ENCODE measurements at places on chromosomes 7 and 10.
A peak's percentile ranks its signal among the peaks of the same experiment; 100 is the strongest.

DNA sequence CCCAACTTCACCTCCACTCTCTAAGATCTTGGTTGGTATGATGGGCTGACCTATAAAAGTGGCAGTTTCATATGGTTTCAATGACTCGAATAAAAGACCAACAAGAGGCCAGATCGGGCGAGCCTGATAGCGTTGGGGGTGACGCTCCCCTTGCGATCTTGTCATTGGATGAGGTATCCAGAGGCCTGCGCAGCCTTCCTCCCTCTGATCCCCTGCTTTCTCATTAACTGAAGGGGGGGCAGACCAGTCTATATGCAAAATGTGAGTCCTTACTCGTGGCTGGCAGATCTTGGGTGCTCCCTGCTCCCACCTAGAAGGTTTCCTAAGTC is 937 bp upstream of the COBL start:
- DNase-seq = no peak

GRCh38 chr7:49995681-49996080 is 97.4 kb downstream of the ZPBP start:
- DNase-seq = no peak

DNA sequence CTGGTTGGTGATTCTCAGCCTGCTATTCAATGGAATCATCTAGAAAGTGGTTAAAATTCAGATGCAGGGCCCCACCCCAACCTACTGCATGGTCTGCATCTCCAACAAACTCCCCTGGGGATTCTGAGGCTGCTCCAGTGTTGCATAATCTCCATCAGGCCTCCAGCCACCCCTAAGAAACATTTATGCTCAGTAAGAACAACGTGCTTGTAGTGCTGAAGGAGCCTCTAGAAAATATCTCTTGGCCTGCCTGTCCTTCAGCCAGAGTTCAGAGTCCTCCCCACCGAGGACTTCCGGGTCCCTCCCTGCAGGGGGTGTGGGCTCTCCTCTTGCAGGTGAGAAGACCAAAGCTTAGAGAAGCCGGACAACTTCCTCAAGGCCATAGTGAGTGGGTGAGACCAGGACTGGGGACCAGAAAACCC is 159.8 kb downstream of the SH3PXD2A start:
- DNase-seq = peak; percentile 79

- peak; percentile 55 for DNase-seq
Observed at GRCh38 chr7:74455928-74456327, 2.2 kb downstream of the GTF2IRD1 start.

DNA sequence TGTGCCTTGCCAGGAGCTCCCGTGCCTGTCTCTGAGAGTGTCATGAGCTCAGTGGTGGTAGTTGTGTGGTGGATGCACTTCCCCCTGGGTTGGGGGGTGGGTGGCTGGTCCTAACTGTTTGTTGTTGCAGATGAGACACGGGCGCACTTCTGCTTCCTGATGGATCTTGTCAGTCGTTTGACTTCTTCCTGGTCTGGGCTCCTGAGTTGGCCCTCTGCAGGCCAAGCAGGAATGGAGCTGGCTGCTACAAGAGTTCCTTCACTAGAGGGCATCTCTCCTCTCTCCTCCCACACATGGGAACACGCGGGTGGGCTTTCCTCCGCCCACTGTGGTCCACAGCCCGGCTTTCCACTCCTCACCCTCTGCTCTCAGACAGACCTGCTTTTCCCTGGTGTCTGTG is 82.0 kb downstream of the BMS1 start:
- peak; percentile 10 for DNase-seq

- peak; percentile 31 for DNase-seq
Observed at GRCh38 chr7:93799750-93800357, 90.7 kb downstream of the TFPI2 start.

GRCh38 chr7:34158368-34159153 is 253.2 kb downstream of the BMPER start:
- DNase-seq = peak; percentile 10

DNA sequence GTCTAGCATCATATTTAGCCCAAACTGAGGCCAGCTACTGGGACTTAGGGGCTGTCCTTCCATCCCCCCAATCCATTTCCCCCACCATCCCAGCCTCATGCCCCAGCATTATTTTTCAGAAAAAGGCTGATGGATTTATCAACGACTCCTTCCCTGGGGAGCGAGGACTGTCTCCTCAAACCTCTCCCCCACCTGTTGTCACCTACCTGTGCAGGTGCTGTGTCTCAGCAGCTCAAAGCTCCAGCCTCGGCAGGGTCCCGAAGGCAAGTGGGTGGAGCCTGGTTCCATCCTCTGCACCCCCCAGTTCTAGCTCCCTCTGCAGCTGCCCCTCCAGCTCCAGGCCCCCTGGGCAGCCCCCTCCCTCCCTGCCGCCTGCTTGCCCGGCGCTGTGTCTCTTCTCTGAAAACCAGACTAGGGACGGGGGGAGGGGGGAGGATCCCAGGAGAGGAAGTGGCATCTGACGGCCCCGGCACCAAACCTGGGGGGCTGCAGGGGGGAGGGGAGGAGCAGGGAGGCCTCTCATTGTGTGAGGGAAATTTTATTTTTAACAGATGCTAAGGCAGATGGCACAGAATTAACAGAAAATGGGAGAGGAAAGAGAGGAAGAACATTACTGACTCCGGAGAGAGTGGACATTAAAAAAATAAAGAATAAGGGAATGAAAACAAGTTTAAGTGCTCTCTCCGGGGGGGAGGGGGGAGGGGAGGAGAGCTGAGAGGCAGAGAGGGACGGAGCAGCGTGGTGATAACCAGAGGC is 61.7 kb upstream of the PAX2 start:
- DNase-seq = no peak

GRCh38 chr10:123424537-123424936 is 241.6 kb upstream of the GPR26 start:
- DNase-seq = no peak

- DNase-seq = no peak
Observed at GRCh38 chr10:75941223-75941801, 509.9 kb downstream of the LRMDA start.

- DNase-seq = no peak
Observed at GRCh38 chr10:94219829-94220228, 142.9 kb downstream of the NOC3L start.

GRCh38 chr7:155791214-155791737 is 21.0 kb downstream of the SHH start:
- DNase-seq = no peak

DNA sequence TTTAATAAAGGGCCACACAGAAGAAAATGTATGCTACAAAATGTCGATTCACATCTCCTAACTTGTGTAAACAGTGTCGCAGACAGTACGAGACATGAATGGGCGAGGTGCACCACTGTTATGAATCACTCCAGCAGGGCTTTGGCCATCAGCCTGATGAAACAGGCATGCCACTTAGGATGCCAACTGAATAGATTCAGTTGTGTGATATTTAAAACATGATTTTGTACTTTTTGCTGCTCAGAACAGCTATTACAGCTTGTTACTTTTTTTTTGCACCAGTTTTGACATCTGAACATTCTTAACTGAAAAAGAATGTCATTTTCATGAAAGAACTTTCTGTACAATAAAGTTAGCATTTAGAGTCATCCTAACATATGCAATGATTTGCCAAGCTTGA is 138.1 kb downstream of the VTI1A start:
- no peak for DNase-seq

GRCh38 chr7:78463039-78463438 is 664.5 kb downstream of the PHTF2 start:
- DNase-seq = no peak

- no peak for DNase-seq
Observed at GRCh38 chr10:7659560-7659959, 7.2 kb downstream of the ITIH5 start.

DNA sequence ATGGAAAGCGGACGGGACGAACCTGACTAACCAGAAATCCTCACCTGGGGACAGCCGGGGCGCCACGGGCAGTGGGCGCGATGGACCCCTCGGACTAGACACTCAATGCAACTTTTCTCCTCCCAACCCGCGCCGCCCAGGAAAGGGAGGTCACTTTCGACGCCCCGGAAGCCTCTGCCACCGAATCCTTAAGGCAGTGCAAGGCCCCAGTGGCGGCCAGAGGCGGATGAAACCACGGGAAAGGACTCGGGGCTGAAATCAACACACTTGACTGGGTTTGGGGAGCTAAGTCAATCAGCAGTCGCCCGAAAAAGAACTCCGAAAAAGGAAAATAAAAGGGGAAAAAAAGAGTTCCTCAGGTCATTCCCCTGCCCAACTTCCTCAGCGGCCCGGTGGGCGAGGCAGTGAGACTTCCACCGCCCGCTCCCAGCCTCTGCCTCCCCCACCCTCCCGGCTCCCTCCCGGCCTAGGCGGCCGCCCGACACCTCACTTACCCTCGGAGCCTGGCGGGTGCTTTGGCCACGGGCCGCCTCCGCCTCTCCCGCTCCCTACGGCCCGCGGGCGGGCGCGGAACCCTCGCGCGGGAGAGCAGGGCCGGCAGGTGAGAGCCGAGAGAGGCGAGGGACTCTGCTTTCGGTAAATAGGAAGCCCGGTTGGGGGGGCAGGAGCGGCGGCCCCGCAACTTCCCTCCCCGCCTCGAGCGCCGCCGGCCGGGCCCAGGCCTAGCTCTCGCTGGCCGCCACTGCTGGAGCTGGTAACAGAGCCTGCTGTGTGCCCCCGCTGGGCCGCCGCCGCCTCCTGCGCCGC is 518 bp downstream of the WAPL start:
- DNase-seq = peak; percentile 76

DNA sequence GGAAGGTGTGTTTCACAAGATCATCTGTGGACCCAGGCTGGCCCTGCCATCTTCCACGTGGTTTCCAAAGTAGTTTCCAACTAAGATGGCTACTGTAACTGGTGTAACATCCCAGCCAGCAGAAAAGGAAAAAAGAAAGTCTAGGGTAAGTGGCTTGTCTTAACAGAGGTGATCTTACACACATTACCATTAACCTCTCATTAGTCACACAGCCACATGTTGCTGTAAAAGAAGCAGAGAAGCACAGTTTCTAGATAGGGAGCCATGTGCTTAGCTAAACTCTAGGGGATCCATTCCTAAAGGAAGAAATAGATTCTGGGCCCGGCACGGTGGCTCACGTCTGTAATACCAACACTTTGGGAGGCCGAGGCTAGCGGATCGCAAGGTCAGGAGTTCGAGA is 54.3 kb downstream of the ZNF438 start:
- DNase-seq = peak; percentile 64

GRCh38 chr10:3374914-3375313 is 202.3 kb upstream of the PITRM1 start:
- no peak for DNase-seq

- no peak for DNase-seq
Observed at GRCh38 chr7:602341-603141, 82.9 kb upstream of the PDGFA start.

DNA sequence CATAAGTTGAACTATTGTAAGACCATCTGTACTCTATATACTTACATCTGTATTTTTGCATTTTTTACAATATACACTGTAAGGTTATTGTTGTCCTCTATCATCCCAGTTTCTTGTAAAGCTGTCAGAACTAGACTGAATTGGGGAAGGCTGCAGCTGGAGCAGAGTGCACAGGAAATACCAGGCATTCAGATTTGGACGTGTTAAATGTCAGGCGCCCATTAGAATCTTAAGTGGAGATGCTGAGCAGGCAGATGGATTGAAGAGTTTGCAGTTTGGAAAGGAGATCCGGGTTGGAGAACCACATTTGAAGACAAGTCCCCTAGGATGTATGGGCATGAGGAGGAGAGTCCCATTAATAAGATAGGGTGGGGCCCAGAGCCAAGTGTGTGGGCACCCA is 40.4 kb downstream of the MTURN start:
- peak; percentile 19 for DNase-seq

DNA sequence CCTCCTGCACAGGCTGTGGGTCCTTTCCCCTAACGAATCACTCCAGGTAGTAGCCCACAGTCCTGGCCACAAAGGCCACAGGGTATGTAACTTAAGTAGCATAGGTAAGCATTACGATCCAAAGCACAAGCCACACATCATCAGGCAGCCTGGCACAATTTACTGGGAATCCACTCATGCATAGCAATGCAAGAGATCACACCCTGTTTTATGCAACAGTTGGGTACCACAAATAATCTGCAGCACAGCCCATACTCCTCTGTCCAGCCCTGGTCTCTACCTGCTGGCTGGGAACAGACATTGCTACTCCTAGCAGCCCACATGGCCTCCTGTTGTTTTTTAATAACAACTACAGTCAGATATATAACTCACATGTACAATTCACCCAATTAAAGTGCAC is 34.3 kb downstream of the SRPK2 start:
- DNase-seq = no peak

Measured in fibroblast of villous mesenchyme (primary cell).